Stimulated activated CD4-positive, alpha-beta T cell treated with anti-CD3 and anti-CD28 coated beads, Interleukin-1b, Interleukin-23, amount 100 ng/mL, for 4 hours (primary cell): ENCODE measurements at places on chromosomes 5 and 9.

GRCh38 chr5:119597728-119598298, 31.5 kb upstream of the FAM170A start:
- no peak for DNase-seq

GRCh38 chr9:19934301-19934871, 145.5 kb upstream of the SLC24A2 start:
- DNase-seq = no peak

GRCh38 chr5:146852089-146852488, 26.5 kb downstream of the PPP2R2B start:
- DNase-seq = no peak

- no peak for DNase-seq
Measured at GRCh38 chr5:109876941-109877669, 187.4 kb downstream of the MAN2A1 start.

DNA sequence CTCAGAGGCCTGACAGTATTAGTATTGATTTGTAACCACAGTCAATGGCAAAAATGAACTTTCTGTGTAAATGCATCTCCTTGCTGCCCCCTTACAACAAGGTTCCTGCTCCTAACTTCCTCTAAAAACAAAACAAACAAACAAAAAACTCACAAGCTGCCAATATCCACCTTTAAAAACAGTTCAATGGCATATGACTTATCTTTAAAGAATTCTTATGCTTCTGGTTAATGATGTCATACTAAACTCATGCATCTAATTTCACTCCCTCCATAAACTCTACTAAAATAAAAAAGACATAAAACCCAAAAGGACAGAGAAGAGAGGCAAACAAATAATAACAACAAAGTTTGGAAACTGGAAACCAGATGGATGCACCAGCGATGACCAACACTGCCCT, 9.0 kb upstream of the OR1N1 start:
- no peak for DNase-seq
